Trophoblast cell (in vitro differentiated cells and primary cell): ENCODE measurements at places on chromosomes 1 and 21.

DNA sequence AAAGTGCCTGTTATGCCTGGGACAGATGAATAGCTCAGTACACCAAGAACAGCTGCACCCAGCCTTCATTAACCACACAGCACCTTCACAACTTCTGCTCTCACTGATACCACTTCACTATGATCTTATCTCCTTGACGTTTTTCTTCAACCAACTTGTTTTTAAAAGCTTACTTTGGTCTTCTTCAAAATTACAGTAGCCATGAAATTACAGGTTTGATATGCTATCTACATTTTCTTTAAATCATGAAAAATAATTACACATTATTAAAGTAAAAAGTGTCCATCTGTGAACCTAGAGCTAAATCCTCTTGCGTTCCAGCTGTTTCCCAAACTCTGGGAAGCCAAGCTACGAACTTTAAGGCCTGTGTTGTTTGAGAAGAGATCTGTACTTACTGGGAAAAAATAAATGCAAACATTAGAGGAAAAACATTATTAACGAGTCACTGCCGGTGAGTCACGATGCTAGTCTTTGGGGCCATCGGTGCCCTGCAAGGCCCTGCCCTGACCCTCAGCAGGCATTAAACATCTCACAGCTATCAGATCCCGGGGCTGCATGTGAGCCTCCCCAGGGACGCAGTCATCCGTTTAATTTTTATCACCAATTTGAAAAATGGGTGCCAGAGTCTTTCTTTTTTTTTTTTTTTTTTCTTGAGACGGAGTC is 56.3 kb upstream of the GPR153 start:
- no peak for DNase-seq

DNA sequence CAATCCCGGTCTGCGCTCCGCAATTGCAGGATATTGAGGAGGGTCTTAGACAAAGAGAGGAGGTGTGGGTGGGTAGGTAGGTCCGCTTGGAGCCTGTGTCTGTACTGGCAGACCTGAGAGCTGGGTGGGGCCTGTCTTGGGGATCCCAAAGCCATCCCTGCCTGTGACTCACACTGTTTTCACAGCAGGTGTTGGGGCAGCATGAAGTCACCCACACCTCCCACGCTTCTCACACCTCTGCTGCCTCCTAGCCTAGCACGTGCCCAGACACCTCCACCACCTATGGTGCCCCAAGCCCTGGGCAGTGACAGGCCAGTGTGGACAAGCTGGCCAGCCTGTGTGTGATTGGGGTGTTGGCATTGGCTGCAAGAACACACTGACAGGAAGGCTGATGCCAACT is 65.7 kb upstream of the ECE1 start:
- no peak for DNase-seq

GRCh38 chr1:111221276-111221632 is 6.3 kb upstream of the CHI3L2 start:
- no peak for DNase-seq

DNA sequence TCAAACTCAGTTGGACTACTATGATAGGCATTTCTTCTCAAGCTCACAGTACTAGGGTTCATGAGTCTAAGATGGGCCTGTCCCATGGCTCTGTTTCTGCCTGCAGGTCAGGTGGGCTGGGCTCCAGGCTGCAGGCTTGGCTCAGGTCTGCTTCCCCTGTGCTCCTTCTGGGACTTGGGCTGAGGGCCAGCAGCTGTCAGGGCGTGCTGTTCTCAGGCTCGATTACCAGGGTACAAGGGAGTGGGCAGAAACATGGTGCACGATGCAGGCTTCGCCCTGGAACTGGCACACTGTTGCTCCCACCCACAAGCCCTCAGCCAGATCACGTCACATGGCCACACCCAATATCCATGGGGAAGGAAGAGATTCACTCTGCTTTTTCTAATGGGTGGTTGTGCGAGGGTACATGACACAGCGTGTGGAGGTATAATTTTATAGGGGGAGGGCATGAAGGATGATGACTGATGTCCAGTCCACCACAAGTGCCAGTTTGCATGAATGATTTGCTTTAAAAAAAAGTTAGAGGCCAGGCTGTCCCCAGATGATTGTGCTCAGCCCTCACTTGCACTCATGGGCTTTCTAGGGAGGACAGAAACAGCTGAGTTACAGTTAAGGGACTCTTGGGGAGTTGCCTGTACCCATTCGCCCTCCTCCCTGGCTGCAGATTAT is 118.0 kb downstream of the ACTL8 start:
- DNase-seq: no peak

DNA sequence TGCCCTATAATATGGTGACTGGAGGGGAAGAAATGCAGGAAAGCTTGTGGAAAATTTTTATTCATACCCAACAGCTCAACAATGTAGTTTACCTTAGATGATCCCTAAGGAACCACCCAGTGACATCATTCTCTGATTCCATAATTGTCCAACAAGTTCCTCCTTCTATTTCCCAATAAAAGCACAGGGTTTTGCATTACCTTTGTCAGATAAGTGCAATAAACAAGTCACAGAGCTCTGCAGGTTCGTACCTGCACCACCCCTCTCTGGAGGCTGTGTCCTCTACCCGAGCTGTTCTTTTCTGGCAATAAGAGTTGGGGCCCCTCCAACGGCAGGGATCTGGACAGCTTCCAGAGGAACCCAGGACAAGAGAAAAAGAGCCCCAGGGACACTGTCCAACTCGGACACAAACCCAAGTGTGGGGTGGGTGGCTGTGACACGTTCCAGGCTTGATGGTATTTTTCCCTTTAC is 38.8 kb downstream of the RCAN1 start:
- peak; percentile 91 for DNase-seq

DNA sequence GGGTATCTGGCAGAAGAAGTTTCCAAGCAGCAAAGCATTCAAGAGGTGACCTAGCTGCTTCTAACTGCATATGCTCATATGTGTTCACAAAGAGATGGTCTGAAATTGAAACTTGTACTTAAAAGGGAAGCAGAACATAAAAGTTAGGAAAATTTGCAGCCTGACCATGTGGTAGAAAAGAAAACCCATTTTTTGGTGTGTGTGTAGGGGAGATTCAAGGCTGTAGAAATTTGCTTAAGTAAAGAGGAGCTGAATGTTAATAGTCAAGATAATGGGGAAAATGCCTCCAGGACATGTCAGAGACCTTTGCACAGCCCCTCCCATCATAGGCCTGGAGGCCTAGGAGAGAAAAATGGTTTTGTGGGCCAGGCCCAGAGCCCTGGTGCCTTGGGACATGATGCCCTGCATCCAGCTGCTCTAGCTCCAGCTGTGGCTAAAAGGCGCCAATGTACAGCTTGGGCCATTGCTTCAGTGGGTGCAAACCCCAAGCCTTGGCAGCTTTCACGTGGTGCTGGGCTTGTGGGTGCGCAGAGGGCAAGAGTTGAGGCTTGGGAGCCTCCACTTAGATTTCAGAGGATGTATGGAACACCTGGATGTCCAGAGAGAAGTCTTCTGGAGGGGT is 54.9 kb downstream of the DHRS3 start:
- no peak for DNase-seq

DNA sequence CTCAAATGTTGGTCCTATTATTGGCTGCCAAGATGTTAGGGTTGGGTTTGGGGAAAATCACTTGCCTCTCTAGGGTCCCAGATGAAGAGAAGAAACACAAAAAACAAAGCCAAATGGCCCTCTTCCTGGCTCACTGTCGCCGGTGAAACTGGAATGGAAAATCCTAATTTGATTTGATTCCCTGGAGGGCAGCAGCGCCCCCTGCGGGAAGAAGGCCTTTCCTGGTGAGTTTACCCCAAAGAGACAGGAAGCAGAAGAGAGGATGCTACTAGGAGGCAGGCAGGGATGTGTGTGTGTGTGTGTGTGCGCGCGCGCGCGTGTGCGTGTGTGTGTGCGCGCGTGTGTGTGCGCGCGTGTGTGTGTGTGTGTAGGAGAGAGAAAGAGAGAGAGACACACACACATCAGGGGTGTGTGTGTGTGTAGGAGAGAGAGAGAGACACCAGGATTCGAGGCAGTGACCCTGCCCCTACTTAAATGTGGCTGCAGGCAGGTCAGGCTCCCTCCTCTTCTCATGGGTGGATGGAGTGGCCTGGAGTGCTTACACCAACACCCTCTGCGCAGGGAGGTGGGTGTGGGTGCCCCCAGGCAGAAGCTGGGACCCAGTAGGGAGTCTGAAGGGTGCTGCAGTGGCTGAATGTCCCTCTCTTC is 3.1 kb upstream of the SELENON start:
- DNase-seq: peak; percentile 59

- no peak for DNase-seq
Observed at GRCh38 chr1:95752515-95753381, 518.7 kb downstream of the RWDD3 start.

GRCh38 chr1:181726320-181727012 is 243.1 kb downstream of the CACNA1E start:
- DNase-seq: no peak
